RCC 7860 (cell line): ENCODE measurements at places on chromosomes 1 and 21.

DNA sequence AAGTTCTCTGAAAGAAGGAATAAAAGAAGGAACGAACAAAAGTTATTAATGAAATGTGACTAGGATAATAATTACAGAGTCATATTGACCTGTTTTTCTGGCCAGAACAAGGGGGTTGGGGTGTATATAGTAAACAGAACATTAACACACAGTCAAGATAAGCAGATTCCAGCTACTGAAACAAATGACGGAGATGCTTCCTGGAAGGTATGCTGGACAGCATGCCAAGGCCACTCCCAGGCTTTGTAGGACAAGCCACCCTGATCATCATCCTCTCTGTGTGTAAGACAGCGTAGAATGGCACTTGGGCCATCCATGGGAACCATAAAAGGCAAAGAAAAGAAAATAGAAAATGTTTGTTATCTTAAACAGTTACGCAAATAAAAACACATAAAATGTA is 120.7 kb downstream of the TGFBR3 start:
- DNase-seq = no peak

DNA sequence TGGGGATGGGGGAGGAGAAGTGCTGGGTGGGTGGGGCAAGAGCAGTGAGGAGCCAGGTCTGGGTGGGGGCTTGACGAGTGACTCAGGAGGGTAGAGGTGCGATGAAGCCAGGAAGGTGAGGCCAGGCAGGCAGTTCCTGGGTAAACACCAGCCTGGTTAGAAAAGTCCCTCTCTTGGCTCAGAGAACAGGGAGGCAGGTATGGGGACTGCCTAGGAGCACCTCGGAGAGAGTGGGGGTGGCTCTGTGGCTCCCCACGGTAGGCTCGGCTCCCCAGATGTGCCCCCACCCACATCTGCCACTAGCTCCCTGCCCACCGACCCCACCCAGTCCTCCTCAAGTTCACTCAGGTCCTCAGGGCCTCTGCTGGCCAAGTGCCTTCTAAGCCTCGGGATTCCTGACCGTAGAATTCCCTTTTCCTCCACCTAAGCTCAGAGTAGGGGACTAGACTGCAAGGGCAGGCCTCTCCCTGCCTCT is 1.2 kb downstream of the HSPG2 start:
- peak; percentile 66 for DNase-seq

- no peak for DNase-seq
Observed at GRCh38 chr1:233598891-233599541, 14.9 kb upstream of the KCNK1 start.

GRCh38 chr1:5909576-5910275 is 82.5 kb downstream of the NPHP4 start:
- no peak for DNase-seq

DNA sequence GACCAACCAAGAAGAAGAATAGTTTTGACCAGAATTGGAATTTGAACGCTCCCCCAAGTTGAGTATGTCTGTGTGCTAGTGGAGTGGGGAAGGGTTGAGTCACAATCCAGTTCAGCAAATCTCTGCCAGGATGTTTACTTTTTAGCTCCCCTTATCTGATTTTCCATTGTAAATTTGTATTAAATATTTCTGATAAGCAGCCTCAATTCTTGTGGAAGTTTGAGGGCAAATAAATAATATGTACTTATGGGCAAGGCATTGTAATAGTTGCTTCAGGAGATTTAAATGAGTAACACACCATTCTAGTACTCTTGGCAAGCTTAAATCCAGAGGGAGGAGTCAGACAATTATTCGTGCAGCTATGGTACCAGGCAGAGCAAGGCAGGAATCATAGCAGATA is 14.4 kb downstream of the CXADR start:
- no peak for DNase-seq

DNA sequence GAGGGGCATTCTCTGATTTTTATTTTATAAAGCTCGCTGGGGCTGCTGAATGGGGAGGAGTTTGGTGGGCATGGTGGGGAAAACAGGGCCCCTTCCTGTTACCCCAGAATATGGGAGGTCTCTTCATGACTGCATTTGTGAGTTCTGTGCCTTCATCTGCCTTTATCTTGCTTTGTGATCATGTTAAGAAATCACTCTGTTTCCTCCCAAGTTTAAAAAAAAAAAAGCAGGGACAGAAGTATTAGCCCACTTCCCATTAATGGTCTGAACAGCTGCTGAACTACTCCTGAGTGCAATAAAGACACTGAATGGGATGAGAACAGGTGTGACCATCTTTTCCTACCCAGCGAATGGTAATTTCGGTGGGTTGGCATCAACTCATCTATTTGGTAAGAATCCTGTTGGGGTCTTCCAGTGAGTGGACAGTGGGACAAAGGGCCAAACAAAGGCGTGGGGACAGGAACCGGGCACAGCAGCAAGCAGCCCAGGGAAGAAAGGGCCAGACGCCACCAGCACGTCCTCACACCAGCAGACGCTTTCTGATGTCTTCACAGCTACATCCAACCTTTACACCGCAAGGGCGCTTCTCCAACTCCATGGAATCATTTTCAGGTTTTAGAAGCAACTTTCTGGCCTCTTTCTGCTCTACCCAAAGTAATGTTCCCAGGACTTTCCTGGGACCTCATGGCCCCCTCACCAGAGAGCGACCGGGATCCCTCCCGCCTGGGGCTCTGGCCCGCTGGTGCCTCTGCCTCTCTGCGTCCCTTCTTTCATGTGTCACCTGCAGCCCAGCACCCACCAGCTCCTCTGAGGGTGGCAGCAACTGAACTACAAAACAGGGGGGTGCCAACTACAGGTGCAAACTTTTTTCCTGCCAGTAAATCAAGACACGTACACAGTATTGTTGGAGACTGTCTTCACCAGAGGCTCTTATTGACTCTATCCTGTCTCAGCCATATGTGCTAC is 160.2 kb downstream of the ADSS2 start:
- DNase-seq = no peak

GRCh38 chr1:202844259-202844658 is 33.5 kb downstream of the PCAT6 start:
- no peak for DNase-seq

DNA sequence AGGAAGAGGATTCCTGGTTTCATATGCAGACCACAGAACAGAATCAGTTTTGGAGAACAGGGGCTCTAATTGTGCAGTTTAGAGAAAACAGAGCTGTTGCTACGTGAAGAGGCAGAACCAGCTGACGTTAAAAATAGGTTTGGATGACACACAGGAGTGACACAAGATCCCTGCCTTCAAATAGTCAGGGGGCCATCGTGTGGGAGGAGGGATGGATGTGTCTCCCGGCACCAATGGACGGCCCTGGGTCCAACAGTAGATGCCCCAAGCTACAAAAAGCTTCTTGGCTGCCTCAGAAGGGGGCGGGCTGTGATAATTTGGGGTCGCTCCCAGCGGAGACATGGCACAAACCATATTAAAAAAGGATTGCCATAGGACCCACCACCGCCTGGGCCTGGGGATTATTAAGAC is 87.8 kb downstream of the MRPL37 start:
- no peak for DNase-seq

GRCh38 chr21:33844890-33845205 is 70.8 kb downstream of the ATP5PO start:
- no peak for DNase-seq

GRCh38 chr1:212557739-212558692 is 50.5 kb upstream of the ATF3 start:
- no peak for DNase-seq

DNA sequence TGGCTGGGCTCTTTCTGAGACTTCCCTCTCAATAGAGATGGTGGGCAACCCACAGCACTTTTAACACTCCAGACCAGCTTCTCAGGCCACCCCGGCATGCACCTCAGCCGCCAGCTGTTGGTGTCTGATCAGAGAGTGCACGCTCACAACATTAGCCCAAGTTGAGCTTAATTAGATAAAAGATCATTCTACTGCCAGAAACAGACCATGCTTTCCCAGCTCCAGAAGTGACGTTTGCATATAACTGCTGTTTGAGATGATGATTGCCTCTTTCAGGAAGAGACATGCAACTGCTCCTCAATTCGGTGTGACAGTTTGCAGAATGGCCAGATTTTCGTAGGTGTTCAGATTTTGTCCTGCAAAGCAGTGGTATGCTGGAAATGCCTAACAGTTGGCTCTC is 285.3 kb upstream of the VAMP3 start:
- DNase-seq = no peak

DNA sequence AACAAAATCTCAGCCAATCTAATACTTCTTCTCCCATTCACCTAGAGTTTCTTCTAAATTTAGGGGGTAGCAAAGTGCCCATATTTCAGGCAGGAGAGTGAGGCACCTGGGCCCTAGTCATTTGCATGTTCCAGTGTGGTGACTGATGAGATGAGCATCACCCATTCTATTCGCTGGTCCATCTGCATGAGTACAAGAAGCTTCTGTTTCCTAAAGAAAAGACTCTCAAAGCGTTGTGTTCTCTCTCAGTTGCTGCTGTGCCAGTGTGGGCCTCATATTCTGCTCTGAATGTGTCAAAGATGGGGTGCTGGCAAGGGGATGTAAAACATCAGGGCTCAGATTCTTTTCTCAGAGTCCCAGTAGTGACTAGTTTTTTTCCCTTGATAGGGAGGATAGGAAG is 16.1 kb upstream of the DPYD start:
- DNase-seq = no peak

- DNase-seq = no peak
Observed at GRCh38 chr1:1947493-1947892, 28.4 kb upstream of the TMEM52 start.

GRCh38 chr1:115113766-115114165 is 24.5 kb upstream of the TSPAN2 start:
- DNase-seq = peak; percentile 44

- DNase-seq = no peak
Observed at GRCh38 chr1:234398849-234399381, 25.7 kb downstream of the COA6 start.

- DNase-seq = no peak
Observed at GRCh38 chr21:38242061-38242460, 14.7 kb upstream of the KCNJ15 start.

- no peak for DNase-seq
Observed at GRCh38 chr1:93025572-93025971, 53.5 kb upstream of the MTF2 start.

- DNase-seq = no peak
Observed at GRCh38 chr21:31873696-31874599, 1.1 kb downstream of the HUNK start.

DNA sequence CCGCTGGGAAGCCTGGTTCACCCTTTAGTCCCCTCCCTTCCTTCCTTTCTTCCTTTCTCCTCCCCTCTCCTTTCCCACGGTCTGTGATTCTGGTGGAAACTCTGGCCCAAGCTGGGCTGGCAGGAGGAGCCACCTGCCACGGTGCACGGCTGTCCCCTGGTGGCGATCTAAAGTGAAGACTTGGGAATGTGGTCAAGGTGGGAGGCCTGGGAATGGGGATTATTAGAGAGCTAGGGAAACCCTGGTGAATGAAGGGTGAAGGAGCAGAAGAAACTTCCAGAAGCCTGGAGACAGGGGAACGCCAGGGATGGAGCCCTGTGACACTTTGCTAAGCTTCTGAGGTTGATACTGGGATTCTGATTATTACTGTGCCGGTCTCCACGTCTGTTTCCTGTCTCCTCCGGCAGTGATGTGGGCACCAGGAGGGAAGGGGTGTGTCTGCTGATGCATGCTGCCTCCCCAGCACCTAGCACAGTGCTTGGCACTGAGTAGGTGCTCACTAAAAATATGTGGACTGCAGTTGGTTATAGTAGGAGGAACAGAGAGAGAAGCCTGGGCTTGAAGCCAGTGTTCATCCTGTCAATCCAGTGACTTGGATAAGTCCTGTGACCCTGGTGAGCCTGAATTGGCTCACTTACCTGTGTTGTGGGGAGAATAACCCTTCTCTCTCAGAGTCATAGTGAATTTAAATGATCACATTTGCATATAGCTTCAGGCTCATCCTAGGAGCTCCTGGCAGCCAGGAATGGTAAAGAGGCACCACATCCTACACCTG is 71.2 kb upstream of the NBPF3 start:
- peak; percentile 73 for DNase-seq

DNA sequence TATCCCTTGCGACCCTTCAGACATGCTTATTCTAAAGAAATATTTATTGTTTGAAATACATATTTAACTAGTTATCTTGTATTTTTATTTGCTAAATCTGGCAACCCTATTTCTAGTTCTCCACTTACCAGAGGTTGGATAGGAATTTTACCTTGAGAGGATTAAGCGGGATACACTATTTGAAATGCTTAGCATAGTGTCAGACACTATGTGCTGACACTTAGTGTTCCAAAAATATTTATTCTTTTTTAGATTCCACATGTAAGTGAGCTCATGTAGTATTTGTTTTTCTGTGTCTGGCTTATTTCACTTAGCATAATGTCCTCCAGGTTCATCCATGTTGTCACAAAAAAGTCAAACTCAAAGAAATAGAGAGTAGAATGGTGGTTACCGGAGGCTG is 78.7 kb downstream of the NTMT2 start:
- no peak for DNase-seq

DNA sequence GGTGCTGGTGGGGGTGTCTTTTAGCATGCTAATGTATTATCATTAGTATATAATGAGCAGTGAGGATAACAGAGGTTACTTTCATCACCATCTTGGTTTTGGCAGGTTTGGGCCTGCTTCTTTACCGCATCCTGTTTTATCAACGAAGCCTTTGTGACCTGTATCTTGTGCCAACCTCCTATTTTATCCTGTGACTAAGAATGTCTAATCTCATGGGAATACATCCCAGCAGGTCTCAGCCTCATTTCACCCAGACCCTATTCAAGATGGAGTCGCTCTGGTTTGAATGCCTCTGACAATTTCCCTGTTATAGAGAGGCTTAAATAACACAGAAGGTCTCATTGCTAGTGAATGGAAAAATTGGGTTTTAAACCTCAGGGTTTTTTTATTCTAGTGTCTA is 300.8 kb upstream of the PROX1 start:
- no peak for DNase-seq

DNA sequence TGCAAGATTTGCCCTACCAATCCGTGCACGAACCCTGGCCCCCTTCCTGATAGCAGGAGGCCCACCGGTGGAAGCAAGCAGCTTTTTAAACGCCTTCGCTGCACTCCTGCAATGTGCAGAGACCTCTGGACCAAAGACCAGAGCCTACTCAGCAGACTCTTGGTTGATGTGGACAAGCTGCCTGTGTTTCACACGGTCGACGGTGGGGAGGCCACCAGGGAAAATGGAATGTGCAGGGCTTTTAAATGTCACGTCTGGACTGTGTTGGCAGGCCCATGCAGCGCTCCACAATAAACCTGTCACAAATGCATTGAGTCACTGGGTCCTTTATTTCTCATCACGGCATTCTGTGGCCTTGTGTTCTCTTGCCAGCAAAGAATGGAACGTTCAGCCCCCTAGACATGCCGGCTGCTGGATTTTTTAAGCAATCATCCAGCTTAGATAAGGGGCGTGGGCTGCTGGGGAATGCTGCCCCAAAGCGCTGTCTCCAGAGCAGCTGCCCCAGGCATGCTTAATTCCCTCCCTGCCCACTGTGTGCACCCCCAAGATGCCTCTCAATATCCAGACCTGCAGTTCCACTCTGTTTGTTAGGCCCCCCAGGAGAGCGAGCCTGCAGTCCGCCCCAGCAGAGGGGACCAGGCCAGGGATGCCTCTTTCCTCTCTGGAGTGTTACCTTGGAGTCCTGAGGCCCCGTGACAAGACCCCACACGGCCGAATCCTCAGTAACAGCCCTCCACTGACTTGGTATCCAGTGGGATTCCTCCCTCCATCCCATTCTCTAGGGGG is 71.3 kb downstream of the ATP5PO start:
- DNase-seq = no peak

- peak; percentile 64 for DNase-seq
Observed at GRCh38 chr1:24688621-24689195, 45.6 kb downstream of the SRRM1 start.

GRCh38 chr1:98963064-98963758 is 41.5 kb downstream of the PLPPR5 start:
- no peak for DNase-seq
